ENCODE measurements at places on chromosomes 1 and 21.

- DNase-seq = no peak
Measured at GRCh38 chr1:109498161-109498801, 4.4 kb downstream of the CYB561D1 start.

- no peak for DNase-seq
Measured at GRCh38 chr1:160158534-160158933, 7.1 kb downstream of the ATP1A4 start.

DNA sequence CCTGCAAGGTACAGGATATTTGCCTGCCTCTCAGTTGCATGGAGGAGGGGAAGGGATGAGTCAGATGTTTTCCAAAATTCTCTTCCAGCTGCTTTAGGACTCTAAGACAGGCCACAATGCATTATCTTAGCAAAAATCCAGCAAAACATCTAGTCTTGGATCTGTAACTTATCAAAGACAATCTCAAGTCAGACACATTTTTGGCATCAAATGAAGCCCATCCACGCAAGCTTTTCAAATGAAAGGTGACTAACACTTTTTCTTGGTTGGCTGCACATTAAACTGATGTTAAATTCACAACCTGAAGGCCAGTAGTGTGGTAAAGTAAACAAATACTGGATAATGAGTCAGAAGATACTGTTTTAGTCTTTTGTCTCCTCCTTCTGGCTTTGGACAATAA is 21.3 kb downstream of the FAM78B start:
- no peak for DNase-seq

DNA sequence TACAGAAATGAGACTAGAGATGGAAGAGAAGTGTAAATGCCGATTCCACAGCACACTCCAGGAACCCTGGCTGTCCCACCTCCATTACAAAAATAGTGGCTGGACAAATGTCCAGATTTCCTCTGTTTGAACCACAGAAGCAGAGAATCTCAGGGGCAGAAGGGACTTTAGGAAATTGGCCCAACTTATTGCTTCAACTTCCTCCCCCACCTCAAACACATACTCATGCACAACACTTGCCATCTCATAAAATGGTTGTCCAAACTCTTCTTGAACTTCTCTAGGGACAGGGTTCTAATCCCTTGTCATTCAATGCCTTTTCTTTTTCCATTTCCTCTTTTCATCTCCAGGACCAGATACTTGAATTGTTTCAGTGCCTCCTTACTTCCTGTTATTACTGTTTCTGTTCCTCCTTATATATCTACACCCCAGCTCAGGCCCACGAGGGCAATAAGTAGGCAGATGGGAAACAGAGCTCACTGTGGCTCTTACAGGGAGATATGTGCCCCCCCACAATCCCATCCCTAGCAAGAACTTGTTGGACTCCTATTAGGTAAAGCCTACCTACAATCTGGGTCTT is 8.5 kb upstream of the B4GALT3 start:
- DNase-seq = peak; percentile 91

DNA sequence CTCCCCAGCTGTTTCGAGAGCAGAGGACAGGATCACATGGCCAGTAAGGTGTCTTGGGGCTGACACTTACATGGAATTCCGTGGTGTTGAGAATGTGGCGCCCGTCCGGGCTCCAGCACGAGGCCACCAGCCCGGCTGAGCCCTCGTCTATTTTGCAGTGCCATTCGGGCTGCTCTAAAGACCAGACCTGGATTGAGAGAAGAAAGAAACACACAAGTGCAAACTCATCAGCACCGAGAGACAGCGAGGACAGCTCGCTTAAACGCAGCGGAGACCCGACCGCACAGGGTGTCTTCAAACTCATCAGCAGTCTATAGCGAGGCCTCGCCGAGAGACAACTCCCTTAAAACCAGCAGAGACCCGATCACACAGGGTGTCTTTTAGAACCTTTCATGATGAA is 3.3 kb downstream of the WRAP73 start:
- no peak for DNase-seq

DNA sequence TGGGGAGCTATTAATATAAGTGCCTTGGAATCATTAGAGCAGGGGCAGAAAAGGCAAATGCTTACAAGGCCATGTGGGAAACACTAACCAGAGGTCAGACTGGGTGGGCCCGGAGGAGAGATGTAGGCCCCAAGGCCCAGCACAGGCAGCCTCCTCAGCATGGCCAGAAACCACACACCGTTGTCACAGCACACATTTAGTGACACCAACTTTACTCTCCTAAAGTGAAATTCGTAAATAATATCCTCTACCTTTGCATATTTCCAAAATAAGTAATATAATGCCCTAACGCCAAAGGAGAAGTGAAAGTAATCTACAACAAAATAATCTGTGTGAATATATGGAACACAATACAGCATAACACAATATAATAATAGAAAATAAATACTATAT is 62.6 kb downstream of the KIF21B start:
- DNase-seq = no peak

DNA sequence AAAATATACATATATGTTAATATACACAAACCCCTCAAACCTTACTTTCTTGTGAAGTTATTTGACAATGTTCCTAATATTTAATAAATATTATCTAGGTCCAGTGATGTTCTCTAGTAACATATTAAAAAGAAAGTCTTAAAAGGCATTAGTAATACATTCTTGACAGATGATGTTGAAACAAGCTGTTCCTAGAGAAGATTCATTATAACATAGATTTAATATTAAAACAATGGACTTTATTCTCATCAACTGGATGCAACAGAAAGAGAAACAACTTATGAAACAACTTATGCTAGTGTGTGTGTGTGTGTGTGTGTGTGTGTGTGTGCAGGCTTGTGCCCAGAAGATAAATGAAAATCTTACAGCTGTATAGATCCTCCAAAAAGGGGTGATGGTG is 68.5 kb upstream of the PLXNA2 start:
- DNase-seq = peak; percentile 6

- no peak for DNase-seq
Measured at GRCh38 chr1:116353155-116353554, 19.9 kb upstream of the ATP1A1 start.

DNA sequence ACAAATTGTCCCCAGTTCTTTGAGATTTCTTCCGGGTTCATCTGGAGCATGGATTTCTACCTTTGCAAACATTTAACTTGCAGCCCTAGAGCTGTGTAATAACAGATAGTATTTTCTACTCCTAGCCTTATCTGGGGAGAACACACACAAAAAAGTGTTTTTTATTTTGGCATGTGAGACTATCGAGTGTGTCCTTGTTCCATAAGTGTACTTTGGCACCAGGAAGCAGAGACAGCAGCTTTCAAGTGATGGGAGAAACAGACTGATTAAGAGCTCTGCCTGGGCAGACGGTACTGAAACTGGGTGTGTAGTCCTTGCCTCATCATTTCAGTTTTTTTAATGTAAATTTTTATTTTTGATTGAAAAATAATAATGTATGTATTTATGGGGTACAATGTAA is 297.4 kb downstream of the ST6GALNAC3 start:
- no peak for DNase-seq

DNA sequence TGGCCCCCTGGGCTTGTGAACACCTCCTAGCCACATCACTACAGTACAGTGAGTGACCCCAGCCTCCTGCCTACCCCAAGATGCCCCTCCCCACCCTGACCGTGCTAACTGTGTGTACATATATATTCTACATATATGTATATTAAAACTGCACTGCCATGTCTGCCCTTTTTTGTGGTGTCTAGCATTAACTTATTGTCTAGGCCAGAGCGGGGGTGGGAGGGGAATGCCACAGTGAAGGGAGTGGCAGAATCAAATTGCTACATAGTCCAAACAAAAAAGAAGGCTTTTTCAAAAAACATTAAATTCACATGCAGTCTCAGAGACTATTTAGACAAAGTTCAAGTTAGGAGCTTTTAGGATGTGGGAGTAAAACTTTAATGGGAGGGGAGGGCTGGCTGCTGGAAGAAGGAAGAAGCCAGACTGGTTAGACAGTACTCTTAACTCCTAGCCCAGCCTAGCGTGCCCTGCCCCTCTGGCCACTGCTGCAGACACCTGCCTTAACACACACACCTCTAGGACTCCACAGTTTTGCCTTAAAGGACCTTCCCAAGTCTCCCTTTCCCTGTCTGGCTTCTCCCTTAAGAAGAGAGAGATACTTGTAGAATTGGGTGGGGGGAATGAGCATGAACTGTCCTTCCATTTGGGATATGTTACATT is 9.4 kb downstream of the PEA15 start:
- no peak for DNase-seq

DNA sequence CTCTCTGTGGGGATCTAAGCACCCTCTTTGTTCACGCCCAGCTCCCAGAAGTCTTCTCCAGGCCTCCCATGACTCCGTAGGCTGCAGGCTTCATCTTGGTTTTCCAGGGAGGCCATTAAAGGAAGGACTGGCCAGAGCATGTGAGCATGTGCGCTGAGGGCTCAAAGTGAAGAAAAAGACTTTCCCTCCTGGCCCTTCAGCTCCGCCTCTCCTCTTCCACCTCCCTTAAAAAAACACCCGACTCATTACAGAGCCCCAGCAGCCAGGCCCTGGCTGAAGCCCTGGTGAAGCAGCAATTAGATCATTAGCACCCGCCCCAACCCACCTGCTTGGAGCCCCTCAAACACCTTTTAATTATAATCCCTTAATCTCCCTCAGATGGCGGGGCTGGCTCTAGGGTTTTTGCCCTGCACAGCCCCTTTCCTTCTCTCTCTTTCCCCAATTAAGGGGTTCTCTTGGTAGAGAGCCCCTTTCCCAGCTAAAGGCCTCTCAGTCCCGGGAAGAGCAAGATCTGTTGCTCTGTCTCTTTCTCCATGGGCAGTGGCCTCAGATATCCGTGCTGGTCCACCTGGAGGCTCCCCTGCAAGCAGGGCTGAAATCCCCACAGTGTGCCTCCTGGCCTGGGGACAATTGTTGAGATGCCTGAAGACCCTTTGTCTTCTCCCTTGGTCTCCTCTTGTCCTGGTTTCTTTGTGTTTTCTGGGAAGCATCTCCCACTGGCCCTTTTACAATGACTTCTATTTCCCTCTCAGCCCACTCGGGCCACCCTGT is 30.5 kb downstream of the RHBG start:
- no peak for DNase-seq

DNA sequence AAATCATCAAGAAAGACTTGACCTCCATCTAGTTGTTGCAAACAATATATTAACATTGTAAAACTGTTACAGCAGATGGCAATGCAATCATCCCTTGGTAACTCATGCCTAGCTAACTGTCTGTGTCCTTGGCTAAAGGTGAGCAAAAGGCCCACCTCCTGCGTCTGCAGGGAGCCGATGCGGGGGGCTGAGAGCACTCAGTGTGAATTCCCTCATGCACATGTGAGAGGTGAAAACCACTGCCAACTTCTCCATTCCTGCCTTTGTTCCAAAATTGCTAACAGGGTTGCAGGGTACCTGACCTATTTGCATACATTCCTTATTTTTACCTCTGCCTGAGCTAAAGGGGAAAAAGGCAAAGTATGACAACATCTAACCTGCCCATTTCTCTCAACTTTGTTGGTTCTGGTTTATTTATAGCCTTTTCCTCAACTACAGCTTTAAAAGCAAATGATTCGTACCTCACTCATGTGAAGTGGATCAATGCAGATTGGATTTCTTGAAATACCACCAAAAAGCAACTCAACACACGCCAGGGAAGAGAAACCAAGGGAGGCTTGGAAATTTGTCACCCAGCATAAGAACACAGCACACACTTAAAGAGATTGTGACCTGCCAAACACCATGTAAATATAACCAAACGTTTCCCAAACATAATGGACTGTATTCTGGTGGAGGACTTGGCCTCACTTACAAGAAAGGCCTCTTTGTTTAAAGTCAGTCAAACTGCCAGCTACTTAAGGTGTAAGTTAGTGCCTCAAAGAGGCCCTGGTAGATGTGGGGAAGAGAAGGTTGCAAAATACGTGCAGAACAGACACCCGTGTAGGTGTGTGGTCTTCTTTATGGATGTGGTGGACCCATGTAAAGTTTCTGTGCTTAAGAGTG is 651.0 kb downstream of the SMYD3 start:
- no peak for DNase-seq

DNA sequence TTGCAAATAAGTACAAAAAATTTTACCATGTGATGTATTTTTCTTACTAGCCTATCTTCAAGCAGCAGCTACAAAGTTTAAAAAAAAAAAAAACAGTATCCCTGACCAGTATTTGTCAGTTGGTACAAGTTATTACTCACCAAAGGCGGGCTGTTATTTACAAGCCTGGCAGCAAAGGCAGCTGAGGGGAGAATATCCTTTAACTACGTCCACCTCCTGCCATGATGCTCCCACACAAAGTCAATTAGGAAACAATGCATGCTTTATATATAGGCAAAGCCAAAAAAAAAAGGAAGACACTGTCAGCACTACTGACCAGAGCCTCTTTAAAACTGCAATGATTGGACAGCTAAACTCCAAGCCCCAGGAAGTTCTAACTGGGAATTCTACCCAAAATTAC is 13.7 kb downstream of the PSMA5 start:
- no peak for DNase-seq

DNA sequence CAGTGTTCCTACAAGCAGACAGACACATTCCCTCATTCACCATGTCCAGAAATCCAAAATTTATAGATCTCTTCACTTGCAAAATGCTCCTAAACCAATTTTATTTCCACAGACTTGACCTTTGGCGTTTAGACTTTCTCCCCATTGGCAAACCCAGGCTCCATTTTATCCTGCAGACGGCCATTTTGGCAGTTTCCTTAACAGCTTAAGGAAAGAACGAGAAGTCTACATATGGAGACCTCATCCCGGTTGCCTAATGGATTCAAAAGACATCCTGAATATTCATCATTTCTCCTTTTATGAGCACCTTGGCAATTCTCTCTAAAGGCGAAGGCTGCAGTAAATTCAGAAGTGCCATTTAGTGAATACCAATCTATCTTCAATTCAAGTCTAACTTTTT is 132.9 kb downstream of the HLX start:
- DNase-seq = no peak

DNA sequence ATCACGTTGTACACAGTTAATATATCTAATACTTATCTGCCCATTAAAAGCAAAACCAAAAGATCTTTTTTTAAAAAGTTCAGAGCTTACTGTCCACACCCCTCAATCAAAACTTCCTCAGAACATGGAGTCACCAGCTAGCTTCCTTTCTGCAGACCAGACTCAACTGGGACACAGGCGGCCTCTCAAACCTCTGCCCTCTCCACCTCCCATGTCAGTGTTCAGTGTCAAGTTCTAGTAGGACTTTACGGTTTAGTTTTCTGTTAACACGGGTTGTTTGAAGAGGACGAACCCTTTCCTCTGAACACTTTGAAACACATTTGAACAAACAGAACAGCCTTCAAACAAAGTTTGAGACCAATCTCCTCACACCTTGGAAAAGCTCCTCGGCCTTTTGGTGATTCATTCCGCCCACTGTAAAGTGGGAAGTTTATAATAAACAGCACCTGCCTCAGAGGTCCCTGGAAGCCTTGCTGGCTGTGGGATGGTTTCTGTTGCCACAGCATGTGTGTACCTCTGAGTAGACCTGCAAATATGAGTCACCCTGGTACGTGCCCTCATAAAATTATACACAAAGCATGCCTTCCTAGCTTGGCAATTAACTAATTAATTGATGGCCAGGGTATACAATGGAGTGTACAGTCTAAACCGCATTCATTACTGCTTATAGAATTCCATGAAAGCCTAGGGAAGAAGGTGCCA is 48.4 kb upstream of the SIPA1L2 start:
- no peak for DNase-seq

Data from suppressor macrophage treated with lipopolysaccharide for 4 hours (primary cell).